ENCODE measurements at places on chromosomes 16 and 17.

- no peak for DNase-seq
Measured at GRCh38 chr16:1741553-1742165, 29.7 kb downstream of the NME3 start.

DNA sequence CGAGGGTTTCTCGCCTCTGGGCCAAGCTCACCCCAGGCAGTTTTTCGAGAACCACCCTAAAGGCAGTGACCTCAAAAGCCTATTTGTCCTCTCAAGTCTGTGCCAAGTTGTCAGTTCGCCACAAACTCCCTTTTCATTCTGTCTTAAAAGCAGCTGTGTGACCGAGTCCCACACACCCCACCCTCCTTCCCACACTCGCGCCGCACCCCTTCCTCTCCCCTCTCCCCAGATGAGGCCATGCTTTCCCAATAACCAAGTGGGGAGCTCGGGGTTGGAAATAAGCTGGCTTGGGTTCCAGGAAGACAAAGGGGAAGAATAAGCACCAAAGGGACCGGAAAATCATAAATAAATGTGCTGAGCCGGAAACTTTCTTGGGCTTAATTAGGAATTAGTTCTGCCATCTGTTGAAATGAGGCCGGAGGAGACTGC, 36.7 kb downstream of the GRIN2C start:
- no peak for DNase-seq

DNA sequence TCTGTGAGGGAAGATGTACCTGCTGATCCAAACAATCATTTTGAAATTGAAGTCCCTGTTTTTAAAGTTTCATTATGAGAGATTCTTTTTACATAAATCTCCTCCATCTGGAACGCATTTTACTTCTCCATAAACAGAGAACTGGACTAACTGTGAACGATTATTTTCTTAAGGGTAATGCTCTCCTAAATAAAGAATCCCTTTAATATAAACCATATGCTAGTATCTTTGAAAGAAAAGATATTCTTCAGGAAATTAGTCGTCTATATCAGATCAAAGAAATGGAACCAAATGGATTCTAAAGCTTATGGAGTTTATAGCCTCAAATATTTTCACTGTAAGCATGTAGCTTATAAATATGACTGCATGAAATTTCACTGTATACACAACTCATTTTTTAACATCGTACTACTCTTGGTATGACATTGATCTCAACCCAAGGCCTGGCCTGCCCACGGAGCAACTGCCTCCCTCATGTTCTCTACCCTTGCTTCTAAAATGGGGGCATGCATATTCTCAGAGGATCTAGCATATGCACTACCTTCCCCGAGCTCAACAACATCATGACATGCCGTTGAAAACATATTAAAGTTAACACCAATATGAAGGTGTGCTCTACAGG, 66.4 kb downstream of the MYH10 start:
- DNase-seq: no peak

DNA sequence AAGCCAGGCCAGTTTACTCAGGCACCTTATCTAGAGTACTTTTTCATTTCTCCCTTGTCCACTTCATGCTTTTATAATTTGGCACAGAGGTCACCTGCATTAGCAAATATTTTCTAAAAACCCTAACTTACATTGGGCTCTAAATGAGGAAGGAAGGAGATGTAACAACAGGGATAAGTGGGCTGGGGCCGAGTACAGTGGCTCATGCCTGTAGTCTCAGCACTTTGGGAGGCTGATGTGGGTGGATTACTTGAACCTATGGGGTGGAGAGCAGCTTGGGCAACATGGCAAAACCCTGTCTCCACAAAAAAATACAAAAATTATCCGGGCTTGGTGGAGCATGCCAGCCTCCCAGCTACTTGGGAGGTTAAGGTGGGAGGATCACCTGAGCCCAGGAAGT, 55.9 kb downstream of the TMEM100 start:
- DNase-seq: no peak

DNA sequence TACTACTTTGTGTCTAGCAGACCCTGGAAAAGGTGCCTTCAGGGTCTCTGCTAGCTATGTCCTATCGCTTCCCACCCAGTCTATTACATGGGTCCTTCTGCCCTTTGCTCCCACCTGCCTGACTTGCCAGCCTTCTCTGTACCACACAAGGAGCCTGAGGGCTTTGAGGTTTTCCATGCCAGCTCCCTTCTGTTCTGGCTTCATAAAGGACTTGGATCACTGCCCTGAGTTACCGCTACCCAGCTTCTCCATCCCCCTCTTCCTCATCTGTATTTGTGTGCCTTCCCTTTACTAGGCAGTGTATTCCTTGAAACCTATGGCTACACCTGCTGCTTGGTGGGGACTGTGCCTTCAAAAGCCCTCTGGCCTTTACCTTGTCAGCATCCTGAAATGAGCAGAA, 19.6 kb upstream of the LLGL1 start:
- DNase-seq: no peak

DNA sequence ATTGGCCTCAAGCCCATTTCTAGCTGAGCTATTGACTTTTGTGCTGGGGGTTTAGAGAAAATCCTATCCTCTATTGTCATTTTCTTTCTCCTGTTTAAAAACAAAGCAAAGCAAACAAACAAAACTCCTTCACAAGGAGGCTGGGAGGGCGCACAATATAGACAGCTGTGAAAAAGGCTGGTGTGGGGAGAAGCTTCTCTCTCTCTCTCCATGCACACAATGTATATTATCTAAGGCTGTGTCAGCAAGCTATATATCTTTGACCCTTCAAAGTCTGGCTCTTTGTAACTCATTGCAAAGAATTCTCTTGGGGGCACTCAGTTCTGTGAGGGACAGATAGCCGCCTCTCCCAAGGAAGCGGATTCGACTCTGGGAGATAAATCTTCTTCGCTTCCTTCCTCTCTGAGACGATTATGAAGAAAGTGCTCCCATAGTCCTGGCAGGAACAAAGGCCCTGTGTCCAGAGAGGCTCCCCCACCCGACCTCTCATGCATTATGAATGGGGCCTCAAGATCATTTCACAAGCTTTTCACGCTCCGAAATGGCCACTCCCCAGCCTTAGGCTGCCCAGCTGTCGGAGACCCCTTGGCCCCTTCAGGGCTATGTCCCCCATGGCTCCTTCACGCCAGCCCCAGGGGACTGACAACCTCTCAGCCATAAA, 33.2 kb upstream of the MEAK7 start:
- no peak for DNase-seq

- DNase-seq: no peak
Measured at GRCh38 chr17:31052187-31052889, 42.4 kb upstream of the NF1 start.

GRCh38 chr16:79628501-79628975, 28.0 kb upstream of the MAF start:
- DNase-seq: no peak

DNA sequence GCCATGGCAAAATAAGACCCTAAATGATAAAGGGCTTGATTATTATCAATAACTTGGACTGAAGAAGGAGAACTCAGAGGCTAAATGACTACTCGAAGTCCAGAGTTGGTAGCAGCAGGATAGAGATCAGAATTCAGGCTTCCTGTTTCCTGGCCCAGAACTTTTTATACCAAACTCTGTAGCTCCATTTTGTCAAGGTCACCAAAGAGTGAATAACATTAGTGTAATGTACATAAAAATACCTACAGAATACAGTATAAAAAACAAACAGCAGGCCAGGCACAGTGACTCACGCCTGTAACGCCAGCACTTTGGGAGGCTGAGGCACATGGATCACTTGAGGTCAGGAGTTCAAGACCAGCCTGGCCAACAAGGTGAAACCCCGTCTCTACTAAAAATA, 79.0 kb downstream of the ARHGAP17 start:
- no peak for DNase-seq

- no peak for DNase-seq
Measured at GRCh38 chr17:61261001-61261637, 138.5 kb upstream of the TBX2 start.

DNA sequence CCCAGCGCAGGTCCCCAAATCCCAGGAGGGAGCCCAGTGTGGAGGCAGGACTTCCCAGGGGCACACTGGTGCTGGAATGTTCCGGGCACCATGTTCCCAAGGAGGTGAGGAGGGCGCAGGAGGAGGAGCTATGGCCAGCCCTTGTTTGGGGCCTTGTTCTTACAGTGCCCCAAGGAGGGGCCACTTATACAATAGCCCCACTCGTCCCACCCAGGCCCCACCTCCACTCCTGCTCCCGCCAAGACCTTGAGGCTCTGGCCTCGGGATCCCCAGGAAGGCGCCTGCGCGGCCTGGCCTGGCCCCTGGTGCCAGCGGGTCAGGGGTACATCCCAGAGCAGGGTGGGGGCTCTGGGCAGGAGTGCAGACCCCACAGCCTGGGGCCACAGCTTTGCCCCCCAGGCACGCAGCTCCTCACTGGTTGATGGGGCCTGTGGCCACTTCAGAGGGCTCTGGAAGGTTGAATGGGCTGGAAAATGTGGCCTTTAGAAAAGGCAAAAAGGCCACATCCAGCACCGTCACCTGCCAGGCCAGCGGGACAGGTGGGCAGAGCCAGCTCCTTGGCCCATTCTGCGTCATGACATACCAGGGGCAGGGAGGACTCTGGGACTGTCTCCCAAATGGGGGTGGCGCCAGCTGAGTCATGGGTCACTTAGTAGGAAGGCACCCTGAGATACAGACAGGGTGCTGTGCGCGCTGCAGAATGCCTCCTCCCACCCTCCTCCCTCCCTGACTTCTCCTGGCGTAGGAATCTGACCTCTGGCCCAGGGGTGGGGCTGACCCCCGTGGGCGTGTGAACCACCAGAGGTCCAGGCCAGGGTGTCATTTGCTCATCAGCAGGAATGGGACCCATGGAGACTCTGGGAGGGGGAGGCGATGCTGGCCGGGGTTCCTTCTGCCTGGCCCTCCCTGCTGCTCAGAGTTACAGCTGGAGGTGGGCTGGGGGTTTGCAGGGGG, 32.3 kb upstream of the PVALEF start:
- DNase-seq: no peak

GRCh38 chr16:10590342-10590741, 9.9 kb upstream of the EMP2 start:
- DNase-seq: no peak

- no peak for DNase-seq
Measured at GRCh38 chr16:82506692-82507670, 119.8 kb upstream of the CDH13 start.
